ENCODE measurements at places on chromosomes 12 and 14. TPM values are rescaled to one million over a fixed set of nuclear protein-coding genes. Genes with fewer than 3 reads are reported as not detected.

The DLK1 gene
- under 0.01 TPM for total RNA-seq

The ARHGAP9 gene
- not detected for total RNA-seq

The TCL1B gene
- total RNA-seq: not detected

The C3AR1 gene
- total RNA-seq: 0.51 TPM

The LIN7A gene
- total RNA-seq: 9.9 TPM

The KRT83 gene
- not detected for total RNA-seq

The A2M gene
- total RNA-seq: not detected

All from smooth muscle cell of the umbilical artery (primary cell).